Right kidney (tissue), 9 donors: ENCODE measurements at places on chromosomes 12 and 14.

DNA sequence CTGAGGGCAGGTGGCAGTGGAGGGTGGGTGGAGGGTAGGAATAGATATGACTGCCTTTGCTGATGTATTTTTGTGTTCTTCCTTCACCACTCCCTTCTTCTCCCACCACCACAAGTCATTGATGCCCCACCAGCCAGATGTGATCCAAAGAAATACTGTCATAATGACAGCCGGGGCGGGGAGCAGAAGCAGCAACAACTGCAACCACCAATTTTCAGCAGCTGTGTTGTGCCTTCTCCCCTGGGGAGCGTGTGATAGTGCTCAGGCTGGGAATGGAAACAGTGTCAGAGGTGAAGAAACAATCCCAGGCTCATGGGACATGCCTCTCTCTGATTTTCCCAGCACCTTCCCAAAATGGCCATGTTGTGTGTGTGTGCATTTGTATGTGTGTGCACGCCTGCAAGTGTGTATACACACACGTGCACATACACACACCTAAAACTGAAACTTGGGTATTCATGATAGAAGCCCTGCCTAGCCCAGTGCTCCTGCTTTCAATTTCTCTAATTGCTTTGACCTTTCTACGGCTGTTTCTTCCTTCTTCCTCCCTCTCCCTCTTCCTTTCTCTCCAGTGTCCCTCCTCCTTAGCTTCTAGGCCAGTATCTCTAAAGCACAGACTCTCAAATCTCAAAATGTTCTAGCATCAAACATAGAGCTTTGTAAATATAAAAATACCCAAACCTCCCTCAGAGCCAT is 299.2 kb upstream of the FKBP4 start:
- DNase-seq: no peak

GRCh38 chr12:60535363-60535762 is 939.5 kb downstream of the SLC16A7 start:
- DNase-seq: no peak

DNA sequence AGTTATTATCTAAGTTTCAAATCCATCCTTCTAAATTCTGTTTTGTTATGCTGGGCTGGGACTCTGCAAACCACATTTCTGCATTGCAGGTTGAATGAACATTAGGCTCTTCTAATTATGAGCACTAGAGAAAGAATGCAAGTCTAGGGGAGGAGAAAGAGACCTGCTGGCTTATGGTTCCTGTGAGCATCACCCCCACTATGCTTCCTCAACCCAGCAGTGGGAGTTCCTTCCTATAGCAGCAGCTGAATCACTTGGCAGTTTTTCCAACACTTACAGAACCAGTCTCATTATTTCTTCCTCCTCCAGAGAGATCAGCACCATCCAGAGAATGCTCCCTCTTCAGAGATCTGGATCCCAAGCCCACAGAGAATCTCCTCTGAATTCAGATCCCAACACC is 297.7 kb upstream of the CLEC14A start:
- DNase-seq: no peak

GRCh38 chr12:42162193-42162592 is 17.5 kb upstream of the GXYLT1 start:
- DNase-seq: no peak

GRCh38 chr12:28242496-28243309 is 52.4 kb downstream of the CCDC91 start:
- DNase-seq: no peak
